ENCODE measurements at places on chromosomes 12 and 14. TPM values are rescaled to one million over a fixed set of nuclear protein-coding genes. Genes with fewer than 3 reads are reported as not detected.

PZP gene
- 0.50 TPM for polyA plus RNA-seq

DHRS1 gene
- 18.7 TPM for polyA plus RNA-seq

SERPINA6 gene
- not detected for polyA plus RNA-seq

CLEC4C gene
- not detected for polyA plus RNA-seq

RBP5 gene
- polyA plus RNA-seq: 3.5 TPM

PRH2 gene
- not detected for polyA plus RNA-seq

LBHD2 gene
- not detected for polyA plus RNA-seq

HCAR1 gene
- polyA plus RNA-seq: 0.15 TPM

MMP17 gene
- 3.6 TPM for polyA plus RNA-seq

SPX gene
- 20.5 TPM for polyA plus RNA-seq

SLC22A17 gene
- polyA plus RNA-seq: 20.1 TPM

POTEM gene
- polyA plus RNA-seq: not detected

Measured in muscle of back (tissue), 13 donors.